ENCODE measurements at places on chromosomes 12 and 14.

GRCh38 chr12:50212071-50212467 lies 44.9 kb upstream of the CERS5 start:
- DNase-seq: no peak

DNA sequence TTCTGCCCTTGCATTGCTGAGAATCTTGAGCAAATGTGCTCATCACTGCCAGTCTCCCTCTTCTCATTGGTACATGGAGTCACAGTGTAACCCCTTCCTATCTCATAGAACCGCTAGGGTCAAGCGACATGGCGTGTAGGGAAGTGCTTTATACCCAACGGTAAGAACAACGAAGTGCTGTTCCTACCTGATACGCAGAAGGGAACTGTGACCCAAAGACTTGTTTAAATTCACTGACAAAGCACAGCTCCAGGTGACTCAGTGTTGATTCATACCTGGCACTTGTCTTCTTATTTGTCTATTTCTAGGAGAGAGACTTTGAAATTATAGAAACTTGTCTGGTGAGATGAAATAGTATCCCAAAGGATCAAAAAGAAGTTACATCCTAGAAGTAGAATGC lies 53.7 kb downstream of the FBXL14 start:
- DNase-seq: no peak

DNA sequence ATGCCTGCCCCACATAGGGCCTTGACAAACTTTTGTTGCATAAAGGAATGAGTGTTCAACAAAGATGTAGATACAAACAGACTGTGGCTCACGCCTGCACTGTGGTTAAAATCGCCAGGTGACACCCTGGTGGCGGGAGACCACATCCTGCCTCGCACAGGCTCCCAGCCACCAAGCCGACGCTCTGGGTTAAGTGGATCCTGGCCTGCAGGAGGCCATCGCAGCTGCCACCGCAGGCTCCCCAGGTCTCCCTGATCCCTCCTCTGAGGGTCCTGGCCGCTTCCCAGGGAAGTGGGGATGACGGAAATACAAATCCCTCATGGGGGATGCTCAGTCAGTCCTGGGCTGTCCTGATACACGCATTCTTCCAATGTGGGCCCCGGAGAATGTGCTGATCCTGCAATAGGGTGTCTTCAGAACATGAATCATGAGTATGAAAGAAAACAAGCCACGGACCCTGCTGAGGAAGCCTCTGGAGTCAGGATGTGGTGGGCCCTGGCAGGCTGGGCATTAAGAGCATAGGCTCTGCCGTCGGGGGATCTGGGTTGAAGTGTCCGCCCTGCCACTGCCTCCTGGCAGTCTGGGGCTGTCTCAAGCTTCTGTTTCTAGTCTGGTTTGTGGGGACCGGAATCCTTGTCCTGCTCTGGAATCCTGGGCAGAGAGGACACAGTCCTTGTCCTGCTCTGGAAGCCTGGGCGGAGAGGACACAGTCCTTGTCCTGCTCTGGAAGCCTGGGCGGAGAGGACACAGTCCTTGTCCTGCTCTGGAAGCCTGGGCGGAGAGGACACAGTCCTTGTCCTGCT lies 53.5 kb upstream of the BEGAIN start:
- DNase-seq: no peak

DNA sequence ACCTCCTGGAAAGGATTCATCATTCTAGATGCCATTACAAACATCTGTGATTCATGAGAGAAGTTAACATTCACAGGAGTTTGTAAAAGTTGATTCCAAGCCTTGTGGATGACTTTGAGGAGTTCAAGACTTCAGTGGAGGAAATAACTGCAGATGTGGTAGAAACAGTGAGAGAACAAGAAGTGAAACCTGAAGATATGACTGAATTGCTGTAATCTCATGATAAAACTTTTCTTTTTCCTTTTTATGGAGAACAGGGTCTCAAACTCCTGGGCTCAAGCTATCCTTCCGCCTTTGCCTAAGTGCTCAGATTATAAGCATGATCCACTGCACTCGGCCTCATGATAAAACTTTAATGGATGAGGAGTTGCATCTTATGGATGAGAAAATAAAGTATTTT lies 64.5 kb upstream of the GTF2A1 start:
- DNase-seq: no peak

GRCh38 chr12:104544836-104545235 lies 88.1 kb downstream of the CHST11 start:
- no peak for DNase-seq

- peak; percentile 6 for DNase-seq
Measured at GRCh38 chr14:65804439-65805112, 392.0 kb downstream of the FUT8 start.

GRCh38 chr14:70004791-70005190 lies 125.6 kb downstream of the SMOC1 start:
- no peak for DNase-seq

DNA sequence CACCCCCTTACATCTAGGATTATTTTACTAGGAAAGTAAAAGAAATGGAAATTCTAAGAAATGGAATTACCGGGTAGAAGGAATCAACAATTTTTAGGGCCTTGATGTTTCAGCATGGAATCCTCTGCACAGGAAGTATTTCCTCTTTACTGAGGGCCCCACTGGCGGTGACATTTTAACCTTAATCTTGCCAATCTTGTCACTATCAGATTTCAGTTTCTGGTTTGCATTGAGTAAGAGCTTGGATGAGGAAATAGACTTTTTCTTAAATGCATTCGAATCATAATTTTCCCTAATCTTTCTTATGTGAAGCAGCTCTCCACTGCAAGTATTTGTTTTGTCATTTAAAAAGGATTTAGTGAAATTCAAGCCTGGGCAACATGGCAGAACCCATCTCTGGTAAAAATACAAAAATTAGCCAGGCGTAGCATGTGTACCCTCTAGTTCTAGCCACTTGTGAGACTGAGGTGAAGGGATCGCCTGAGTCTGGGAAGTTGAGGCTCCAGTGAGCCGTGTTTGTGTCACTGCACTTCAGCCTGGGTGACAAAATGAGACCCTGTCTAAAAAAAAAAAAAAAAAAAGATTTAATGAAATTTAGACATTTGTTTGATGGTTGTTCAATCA lies 40.7 kb downstream of the TPCN1 start:
- DNase-seq: no peak

DNA sequence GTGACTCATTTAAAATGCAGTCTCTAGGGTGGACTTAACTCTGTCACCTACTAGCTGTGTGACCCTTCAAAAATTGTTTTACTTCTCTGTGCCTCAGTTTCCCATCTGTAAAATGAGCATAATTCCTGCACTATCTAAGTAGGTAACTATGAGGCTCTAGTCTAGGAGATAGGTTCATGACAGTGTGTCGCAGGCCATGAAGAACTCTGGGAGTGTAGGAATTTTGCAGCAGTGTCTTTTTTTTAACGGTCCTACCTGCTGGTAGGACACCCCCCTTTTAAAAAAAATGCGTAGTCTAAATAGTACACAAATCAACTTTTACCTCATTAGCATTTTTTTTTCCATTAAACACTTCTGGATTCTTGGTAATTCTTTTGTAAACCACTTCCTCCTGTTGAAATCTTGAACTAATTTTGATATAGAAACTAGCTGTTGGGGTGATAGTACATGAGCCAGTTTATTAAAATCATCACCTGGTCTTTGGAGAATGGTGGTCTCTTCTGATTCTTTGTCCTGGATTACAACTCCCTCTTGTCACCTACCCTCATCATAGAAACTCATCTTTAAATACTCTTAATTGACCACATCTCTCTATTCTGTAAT lies 86.0 kb upstream of the SLC38A2 start:
- no peak for DNase-seq

GRCh38 chr14:95784137-95784536 lies 70.2 kb upstream of the TCL1A start:
- DNase-seq: no peak

DNA sequence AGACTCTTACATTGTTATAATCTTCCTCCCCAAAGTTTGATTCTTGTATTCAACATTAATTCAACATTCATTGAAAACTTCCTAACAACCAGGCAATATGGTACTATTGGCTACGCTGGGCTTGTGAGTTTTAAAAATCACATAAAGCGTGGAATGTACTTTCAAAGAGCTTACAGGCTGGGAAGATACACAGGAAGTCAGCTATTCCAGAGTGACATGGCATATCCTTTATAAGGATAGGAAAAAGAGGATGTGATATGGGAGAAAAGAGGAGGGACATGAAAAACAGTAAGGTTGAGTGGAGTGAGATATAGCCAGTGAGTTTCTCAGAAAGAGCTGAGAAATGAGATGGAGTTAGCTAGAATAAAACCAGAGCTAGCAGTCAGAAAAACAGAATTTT lies 103.6 kb upstream of the ATF7IP start:
- no peak for DNase-seq

GRCh38 chr14:25017562-25017961 lies 32.4 kb downstream of the STXBP6 start:
- no peak for DNase-seq

DNA sequence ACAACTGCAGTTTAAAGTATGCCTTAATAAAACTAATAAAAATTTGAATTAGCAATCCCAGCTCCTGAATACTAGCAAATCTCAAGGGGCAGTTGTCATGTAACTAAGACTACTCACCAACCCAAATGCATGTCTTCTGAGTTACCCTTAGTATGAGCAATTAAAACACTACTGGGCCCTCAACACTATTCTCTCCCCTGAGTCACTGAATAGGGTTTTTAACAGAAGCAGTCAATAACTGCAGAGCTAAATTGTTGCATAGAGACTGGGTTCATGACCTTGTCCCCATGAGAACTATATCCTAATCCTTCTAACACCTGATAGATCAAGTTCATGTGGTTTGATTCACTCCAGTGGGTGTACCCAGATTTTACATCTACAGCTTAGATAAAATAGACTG lies 38.8 kb downstream of the MDM1 start:
- no peak for DNase-seq

- peak; percentile 2 for DNase-seq
Measured at GRCh38 chr12:56565510-56566101, 44.0 kb downstream of the RBMS2 start.

GRCh38 chr12:108839018-108839889 lies 18.1 kb downstream of the SSH1 start:
- DNase-seq: no peak

GRCh38 chr12:90299666-90300065 lies 591.0 kb upstream of the ATP2B1 start:
- DNase-seq: no peak

- no peak for DNase-seq
Measured at GRCh38 chr12:47650469-47650868, 55.4 kb downstream of the RPAP3 start.

DNA sequence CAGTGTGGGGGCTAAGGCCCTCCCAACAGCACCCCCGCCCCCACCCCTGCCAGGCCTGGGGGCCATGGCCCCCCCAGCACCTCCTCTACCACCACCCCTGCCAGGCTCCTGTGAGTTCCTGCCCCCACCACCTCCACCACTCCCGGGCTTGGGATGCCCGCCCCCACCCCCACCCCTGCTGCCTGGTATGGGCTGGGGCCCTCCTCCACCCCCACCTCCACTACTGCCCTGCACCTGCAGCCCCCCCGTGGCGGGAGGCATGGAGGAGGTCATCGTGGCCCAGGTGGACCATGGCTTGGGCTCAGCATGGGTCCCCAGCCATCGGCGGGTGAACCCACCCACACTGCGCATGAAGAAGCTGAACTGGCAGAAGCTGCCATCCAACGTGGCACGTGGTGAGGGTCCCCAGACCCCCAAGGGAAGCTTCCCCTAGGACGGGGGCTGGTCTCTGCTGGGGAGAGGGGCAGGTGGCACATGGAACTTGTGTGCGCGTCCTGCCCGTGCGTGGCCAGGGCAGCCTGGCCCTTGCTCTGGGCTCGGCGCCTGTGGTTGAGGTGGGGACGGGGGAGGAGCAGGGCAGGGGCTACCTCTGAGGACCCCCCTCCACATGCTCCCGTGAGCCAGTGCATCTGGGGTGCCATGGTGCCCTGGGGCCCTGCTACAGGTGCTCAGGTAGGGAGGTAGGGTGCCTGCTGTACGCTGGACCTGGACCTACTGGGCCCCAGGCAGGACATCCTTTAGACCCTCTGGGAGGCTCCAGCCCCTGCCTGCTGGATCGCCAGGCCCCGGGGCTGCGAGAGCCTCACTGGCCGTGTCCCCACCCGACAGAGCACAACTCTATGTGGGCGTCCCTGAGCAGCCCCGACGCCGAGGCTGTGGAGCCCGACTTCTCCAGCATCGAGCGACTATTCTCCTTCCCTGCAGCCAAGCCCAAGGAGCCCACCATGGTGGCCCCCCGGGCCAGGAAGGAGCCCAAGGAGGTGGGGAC lies 16.1 kb upstream of the ADSS1 start:
- no peak for DNase-seq

DNA sequence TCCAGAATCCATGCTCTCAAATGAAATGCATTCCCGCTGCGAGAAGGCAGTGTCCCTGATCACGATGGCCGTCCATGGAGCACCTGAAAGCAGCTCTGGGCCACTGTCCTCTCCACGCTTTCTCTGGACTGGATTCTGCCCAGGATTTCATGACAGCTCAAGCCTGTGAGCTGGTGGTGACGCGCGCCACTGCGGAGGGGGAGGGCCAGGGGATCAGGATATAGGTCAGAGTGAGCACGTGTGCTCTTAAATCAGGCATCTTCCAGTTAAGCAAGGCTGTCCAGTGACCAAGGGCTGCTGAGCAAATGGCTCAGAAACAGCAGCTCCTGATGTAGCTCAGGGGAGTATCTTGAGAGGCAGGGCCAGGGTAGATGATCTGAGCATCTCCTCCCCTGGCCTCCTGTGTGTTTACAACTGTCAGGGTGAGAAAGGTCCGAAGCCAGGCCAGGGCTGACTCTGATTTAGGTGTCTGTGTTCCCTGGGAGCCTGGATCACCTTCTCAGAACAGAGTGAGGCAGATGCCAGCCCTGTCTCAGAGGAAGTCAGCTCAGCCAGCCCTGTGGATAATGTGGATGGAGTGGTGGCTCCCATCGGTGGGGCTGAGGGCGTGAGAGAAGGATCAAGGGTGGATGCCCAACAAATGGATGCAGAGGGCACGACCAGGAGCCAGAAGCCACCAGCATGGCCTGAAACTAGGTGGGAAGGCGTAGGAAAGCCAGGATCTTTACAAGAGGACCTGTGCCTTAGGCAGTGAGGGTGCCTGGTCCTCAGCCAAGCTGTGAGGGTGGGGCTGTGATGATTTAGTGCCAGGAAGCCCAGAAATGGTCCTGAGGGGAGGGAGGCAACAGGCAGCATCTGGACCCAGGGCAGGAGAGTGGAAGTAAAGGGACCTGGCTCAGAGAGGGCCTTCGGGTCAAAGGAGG lies 55.3 kb downstream of the ELK3 start:
- no peak for DNase-seq

GRCh38 chr14:67733616-67734015 lies 31.9 kb downstream of the RDH12 start:
- DNase-seq: no peak
